ENCODE measurements at places on chromosomes 6 and 20. TPM values are rescaled to one million over a fixed set of nuclear protein-coding genes. Genes with fewer than 3 reads are reported as not detected.

- no peak for DNase-seq
These were observed 12.8 kb upstream of the PLN start for GRCh38 chr6:118535176-118535844.

DNA sequence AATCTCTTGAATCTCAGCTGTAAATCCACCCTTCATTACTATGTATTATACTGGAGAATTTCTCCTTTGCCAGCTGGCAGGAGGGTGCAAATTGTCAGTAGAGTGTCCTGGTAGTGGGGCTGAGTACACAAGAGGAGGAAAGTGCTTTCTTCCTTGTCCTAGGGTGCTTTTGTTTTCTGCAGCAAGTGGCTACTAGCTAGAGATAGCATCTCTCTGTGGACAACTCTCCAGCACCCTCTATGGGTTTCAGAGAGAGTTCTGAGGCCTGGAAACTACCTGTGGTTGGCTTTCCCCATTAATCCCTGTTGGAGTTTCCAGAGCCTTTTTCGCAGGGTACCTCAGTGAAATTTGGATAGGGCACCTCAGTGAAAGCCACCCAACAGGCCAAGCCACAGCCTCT, 422.5 kb upstream of the RGS17 start:
- DNase-seq: no peak

GRCh38 chr20:57473246-57474048, 51.5 kb downstream of the CTCFL start:
- no peak for DNase-seq

DNA sequence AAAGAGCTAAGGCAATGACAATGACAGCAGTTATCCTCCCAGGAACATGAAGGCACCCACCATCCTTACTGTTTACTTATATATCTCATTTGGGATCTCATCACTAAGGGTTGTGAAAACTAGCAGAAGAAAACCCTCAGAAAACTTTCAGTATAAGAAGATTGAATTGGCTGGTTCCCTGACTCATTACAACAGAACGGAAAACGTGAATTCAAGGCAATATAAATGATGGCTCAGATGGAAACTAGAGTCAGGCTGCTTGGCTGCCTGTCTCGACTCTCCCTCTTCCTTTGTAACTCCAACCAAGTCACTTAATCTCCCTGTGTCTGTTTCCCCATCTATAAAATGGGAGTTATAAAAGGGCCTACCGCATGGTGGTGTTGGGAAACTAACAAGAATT, 387.1 kb upstream of the JARID2 start:
- DNase-seq: no peak

DNA sequence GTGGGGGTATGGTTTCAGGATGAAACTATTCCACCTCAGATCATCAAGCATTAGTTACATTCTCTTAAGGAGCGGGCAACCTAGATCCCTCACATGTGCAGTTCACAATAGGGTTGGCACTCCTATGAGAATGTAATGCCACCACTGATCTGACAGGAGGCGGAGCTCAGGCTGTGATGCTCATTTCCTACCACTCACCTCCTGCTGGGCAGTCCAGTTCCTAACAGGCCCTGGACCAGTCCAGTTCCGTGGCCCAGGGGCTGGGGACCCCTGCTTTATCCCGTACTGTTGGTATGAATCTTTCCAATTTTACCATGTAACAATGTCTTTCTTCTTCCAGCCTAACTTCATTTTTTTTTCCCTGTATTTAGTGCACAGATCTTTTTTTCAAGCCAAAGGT, 94.9 kb downstream of the OGFRL1 start:
- peak; percentile 25 for DNase-seq

GRCh38 chr6:44906761-44907160, 421.4 kb upstream of the RUNX2 start:
- no peak for DNase-seq

MYH7B gene
- not detected for total RNA-seq

DNA sequence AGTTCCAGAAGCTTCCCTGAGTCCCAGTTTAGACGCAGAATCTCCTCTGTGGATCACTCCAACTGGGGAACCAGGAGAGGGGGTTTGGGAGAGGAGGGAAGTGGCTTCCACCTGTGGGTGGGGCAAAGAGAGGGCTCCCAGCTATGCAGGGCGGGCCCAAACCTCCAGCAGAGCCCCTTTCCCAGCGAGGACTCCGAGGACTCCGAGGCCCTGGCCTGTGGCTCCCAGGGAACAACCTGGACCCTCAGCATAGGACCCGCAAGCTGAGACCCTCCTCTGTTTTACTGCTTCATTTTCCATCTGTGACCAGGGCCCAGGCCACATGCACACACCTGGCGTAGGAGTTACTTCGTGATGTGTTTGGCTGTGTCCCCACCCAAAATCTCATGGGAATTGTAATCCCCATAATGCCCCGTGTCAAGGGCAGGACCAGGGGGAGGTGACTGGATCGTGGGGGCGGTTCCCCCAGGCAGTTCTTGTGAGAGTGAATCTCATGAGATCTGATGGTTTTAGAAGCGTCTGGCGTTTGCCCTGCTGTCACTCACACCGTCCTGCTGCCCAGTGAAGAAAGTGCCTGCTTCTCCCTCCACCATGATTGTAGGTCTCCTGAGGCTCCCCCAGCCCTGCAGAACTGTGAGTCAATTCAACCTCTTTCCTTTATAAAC, 27.9 kb downstream of the NTSR1 start:
- DNase-seq: no peak

DNA sequence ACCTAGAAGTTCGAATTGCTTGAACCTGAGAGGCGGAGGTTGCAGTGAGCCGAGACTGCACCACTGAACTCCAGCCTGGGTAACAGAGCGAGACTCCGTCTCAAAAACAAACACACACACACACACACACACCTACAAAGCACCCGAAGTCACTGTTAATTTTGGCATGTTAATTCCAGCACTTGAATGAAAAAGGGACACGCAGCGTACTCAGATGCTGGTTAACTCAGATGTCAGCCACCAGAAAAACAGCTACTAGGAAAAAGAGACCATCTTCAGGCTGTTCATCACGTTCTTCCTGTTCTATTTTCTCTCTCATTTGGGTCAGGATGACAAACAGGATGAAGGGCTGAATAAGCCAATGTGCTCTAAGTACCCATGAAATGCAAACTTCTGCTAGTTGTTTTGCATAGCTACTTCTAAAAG, 46.9 kb downstream of the BLOC1S5 start:
- DNase-seq: no peak

DNA sequence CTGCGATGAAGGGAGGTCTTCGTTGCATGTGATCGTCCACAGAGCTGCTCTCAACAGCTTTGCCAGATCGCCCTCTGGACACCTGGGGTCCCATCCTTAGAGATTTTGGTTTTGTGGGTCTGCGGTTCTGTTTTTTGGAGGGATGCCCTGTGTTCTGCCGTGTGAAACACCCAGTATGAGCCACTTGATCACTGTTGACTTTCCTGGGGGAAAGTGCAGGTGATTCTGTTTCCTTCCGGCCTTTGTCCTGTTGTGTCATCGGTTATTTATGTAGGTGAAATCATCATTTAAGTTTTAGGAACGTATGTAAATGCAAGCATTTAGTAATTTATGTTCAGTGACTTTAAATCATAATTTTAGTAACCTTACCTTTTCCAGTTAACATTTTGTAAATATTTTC, 56.4 kb upstream of the SLC22A1 start:
- no peak for DNase-seq

GRCh38 chr6:158043586-158044524, 62.2 kb downstream of the SYNJ2 start:
- DNase-seq: no peak
